ENCODE measurements at places on chromosomes 4 and X.

DNA sequence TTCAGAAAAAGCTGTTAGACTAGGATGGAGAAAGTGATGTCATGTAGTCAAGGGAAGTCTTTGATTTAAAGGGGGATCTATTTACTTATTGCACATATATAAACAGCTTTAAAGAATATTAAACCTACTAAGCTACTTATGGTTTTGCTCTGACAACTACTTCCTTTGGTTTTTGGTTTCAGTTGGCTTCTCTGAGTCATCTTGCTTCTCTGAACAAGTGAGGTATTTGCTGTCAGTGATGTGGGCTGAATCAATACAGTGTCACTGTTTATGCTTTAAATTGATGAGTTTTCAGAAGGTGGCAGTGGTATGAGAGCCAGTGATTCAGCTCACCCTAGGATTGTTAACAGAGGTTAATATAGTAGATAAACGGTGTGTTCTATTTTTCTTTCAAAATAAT is 75.1 kb downstream of the CEP44 start:
- no peak for DNase-seq

GRCh38 chrX:134294548-134294947 is 57.6 kb downstream of the CCDC160 start:
- DNase-seq: no peak

DNA sequence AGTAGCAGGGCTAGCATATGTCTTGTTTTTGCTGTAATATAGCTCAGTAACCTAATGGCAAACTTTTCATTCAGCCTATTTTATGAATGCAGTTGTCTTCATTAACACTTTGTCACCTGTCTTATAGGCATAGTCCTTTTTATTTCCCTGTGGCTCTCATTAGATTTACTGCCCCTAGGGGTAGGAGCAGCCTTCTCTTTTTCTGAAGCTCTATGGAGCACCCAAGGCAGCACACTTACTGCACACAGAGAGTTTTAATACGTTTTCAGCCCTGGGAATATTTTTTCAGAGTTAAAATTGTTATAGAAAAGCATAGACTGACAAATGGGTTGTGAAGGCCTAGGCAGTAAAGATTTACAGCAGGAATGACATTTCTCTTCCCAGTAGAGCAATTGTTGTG is 406.8 kb downstream of the TMA16 start:
- no peak for DNase-seq

- DNase-seq: no peak
Observed at GRCh38 chr4:182858711-182859110, 58.5 kb downstream of the DCTD start.

GRCh38 chr4:142559986-142560385 is 286.1 kb downstream of the INPP4B start:
- no peak for DNase-seq

- no peak for DNase-seq
Observed at GRCh38 chrX:17922303-17922702, 61.2 kb upstream of the RAI2 start.
